T-helper 1 cell treated with Interleukin-12 subunit alpha and Interleukin-12 subunit beta and Interleukin-4 antibody, amounts not matched to agents 30 ng/mL and 1 ng/mL, for 36 hours (primary cell): ENCODE measurements at places on chromosomes 3 and 15. TPM values are rescaled to one million over a fixed set of nuclear protein-coding genes. Genes with fewer than 3 reads are reported as not detected.

Gene EPHA3
- total RNA-seq, result 0.02 TPM in 1 of 2 replicates, not detected in the other

Gene ELL3
- 0.34 and 1.6 TPM in 2 replicates for total RNA-seq

Gene TIMP4
- total RNA-seq, result not detected in 2 replicates

Gene MORC1
- total RNA-seq, result not detected in 2 replicates

Gene XCR1
- total RNA-seq, result 0.05 TPM in 2 replicates

Gene SKOR1
- 0.22 TPM in 2 replicates for total RNA-seq

Gene C2CD4B
- 0.17 and 0.24 TPM in 2 replicates for total RNA-seq

Gene CLDN16
- total RNA-seq, result not detected in 2 replicates

Gene CLDN1
- total RNA-seq, result 0.07 and 0.37 TPM in 2 replicates

Gene MCF2L2
- total RNA-seq, result 3.8 and 3.9 TPM in 2 replicates

Gene CHL1
- total RNA-seq, result not detected in 2 replicates

Gene ZNF774
- total RNA-seq, result 1.2 and 3.0 TPM in 2 replicates

Gene MESP1
- total RNA-seq, result 0.85 and 1.3 TPM in 2 replicates

Gene LXN
- 12.0 and 13.1 TPM in 2 replicates for total RNA-seq

Gene ACKR2
- 1.6 and 2.7 TPM in 2 replicates for total RNA-seq

Gene MTHFS
- 30.5 and 34.1 TPM in 2 replicates for total RNA-seq

Gene SCG5
- 2.2 and 2.8 TPM in 2 replicates for total RNA-seq

Gene ARPP21
- total RNA-seq, result not detected in 2 replicates

Gene TMEM42
- total RNA-seq, result 10.5 and 11.1 TPM in 2 replicates

Gene NRROS
- 33.1 and 34.7 TPM in 2 replicates for total RNA-seq

Gene CD200R1
- total RNA-seq, result 18.0 and 18.6 TPM in 2 replicates

Gene ACTC1
- not detected in 2 replicates for total RNA-seq

Gene RGMA
- total RNA-seq, result 0.07 TPM in 1 of 2 replicates, not detected in the other

Gene HYAL1
- total RNA-seq, result 0.29 and 0.32 TPM in 2 replicates

Gene PLCB2
- 178 TPM in 2 replicates for total RNA-seq

Gene PRR20G
- total RNA-seq, result not detected in 2 replicates

Gene ARID3B
- total RNA-seq, result 46.7 and 47.2 TPM in 2 replicates

Gene SH2D7
- total RNA-seq, result 0.07 and 0.27 TPM in 2 replicates

Gene COMMD2
- total RNA-seq, result 34.2 and 35.8 TPM in 2 replicates

Gene FBN1
- total RNA-seq, result 0.95 and 1.1 TPM in 2 replicates
